ENCODE measurements at places on chromosomes 13 and 19.

DNA sequence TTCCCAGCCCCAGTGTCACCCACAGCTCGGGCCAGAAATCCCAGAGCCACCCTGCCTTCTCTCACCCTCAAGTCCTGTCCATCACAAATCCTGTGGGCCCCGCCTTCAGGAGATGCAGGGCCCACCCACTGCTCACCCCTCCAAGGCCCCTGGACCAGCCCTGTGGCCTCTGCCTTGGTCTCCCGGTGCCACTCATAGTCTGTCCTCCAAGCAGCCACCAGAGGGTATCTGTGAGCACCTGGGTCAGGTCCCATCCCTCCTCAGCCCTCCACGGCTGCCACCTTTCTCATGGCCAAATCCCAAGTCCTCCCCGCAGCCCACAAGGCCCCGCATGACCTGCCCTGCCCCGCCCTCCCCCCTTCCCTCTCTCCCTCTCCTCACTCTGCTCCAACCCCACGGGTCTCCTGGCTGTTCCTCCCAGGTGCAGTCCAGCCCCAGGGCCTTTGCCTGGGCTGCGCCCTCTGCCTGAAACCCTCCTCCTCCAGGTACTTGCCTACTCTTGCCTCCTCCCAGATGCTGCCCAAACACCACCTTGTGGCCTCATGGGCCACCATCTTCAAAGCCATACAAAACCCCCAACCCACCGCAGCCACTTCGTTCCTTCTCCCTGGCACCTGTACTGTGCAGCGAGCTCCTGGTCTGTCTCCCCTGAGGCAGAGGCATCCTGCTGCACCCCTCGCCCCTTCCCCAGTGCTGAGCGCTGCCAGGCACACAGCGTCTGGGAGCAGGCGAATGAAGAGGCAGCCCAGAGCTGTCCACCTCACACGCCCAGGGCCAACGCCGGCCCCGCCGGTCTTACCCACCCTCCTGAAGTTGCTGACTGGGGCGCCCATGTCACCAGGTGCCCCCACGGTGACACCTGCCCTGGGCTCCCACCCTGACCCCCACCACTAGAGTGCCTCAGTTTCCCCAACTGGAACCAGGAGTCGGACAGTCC lies 13.2 kb upstream of the UQCR11 start:
- DNase-seq = no peak

DNA sequence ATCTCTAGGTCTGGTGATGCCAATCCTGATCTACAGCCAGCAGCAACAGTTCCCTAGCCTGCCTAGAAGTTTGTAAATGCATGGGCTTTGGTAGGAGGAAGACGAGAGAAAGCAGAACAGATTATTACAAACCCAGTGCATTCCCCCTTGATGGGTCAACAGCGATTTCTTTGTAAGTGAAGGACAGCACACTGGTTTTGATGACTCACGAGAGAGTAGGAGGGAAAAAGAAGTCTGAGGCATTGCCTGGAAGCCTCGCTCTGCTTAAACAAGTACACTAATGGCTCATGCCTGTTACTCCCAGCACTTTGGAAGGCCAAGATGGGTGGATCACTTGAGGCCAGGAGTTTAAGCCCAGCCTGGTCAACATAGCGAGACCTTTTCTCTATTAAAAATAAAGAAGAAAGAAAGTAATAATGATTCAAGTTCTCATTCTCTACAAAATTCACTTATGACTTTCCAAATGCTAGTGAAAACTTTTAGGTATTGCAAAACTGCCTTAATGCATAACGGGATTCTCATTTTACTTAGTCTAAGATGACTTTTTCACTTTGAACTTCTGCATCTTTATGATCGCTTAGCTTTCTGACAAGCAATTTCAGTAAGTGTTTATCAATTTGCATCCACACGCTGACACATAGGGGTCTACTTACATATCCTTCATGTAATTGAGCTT lies 47.7 kb upstream of the USPL1 start:
- DNase-seq = no peak

- DNase-seq = no peak
These were observed 45.5 kb downstream of the IER2 start for GRCh38 chr19:13195678-13196077.

- no peak for DNase-seq
These were observed 805.6 kb upstream of the ARGLU1 start for GRCh38 chr13:107373551-107373950.

DNA sequence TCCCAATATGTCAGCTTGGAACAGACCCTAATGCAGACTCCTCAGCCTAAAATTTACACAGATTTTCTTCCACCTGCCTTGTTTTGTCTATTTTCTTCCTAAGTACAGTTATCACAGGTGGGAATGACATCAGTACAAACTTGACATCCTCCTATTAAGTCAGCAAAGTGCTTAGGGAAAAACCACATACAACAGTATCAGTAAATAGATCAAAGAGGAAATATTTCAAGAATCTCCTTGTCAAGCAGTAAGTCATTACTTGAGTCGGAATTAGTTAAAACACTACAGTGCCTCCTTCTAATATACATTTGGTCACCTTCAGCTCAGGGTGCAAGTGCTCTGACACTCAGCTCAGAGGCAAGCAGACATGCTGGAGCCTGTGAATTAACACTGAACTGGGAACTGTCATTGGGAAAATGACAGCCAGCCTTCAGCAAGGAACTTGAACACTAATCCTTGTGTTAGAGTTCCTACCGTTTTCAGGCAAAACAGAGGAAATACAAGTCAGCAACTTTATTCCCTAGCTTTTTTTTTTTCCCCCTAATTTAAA lies 394.3 kb upstream of the HTR2A start:
- no peak for DNase-seq

- no peak for DNase-seq
These were observed 22.1 kb downstream of the ARID3A start for GRCh38 chr19:947707-948539.

GRCh38 chr13:48842316-48842715 lies 133.4 kb upstream of the FNDC3A start:
- no peak for DNase-seq

DNA sequence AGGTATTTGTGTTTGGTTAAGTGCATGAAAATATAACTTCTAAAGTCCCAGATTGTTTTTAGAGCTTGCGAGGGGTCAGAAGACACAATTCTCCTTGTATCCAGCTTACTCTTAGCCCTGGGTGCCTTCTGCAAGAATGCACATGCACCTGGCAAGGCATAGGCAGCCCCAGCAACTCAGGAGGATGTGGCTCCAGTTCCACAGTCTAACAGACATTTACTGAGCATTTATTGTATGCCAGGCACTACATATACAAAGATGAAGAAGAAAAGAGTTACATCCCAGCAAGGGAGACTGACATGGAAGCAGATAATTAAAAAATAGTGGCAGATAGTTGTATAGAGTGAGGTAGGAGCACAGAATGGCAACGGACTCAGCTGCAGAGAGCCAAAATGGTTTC lies 101.1 kb upstream of the FRY start:
- no peak for DNase-seq

DNA sequence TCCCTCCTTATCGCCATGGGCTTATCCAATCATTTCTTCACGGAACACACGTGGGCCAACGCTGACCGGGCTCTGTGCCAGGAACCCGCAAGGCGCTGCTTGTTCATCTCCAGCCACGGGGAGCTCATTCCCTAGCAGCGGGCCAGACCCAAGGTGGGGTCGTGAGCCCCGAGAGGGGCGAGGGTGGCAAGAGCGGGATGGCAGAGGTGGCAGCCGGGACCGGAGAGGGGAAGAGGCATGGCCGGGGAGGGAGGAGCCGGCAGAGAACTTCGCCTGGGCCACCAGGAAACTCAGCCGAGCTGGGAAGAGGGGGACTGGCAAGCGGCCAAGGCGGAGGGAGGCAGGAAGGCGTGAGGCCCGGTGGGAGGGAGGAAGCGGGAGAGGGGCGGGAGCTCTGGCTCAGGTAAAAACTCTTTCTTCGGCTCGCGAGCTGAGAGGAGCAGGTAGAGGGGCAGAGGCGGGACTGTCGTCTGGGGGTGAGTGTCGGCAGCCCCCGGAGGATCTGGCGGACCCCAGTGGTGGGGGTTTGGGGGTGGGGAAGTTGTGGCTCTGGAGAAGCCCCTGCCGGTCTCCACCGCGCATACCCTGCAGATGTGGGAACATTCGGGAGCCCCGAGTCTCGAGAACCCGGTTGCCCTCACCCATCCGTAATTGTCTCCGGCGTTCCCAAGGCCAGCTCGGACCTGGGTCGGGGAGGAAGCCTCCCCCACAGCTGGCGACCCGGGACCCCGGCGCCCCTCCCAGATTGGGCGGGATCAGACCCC lies at the start of gene B3GNT3:
Gene B3GNT3 (plus strand): TSS at position 408 of the 764 bp plus-strand sequence. CDS start 12,670 bp downstream, outside the sequence.
- DNase-seq = no peak

DNA sequence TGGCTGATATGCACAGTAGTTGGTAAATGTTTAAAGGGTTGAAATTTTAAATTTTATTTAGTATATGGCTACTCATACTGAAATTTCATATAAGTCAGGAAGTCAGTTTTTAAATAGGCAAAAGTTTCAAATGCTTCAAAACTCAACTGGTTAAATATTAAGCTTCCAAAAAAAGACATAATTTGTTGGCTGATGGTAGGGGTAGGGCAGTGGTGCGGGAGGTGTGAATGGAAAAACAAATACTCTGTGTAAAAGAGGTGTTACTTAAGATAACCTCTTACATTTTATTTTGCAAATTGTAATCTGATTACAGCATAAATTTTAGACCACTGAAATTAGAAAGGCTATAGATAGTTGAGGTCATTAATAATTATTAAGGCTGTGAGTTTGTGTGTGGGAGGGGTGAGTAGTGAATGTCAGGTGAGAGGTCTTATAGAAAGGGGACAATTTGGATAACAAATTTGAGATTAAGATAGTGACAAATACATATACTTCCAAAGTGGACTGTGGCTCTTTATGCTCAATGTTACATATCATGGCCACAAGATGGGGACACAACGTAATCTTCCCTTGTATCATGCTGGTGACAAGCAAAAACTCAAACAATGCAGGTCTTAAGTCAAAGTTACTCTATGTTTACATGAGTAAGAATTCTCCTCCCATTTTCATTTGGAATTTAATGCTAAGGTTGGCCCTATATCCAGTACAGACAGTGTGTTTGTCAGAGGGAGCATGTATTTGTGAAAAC lies 36.6 kb upstream of the OXGR1 start:
- no peak for DNase-seq

All from stimulated activated CD8-positive, alpha-beta memory T cell treated with anti-CD3 and anti-CD28 coated beads, Interleukin-7, amount 100 ng/mL, for 48 hours (primary cell).